ENCODE measurements at places on chromosomes 5 and 9.

DNA sequence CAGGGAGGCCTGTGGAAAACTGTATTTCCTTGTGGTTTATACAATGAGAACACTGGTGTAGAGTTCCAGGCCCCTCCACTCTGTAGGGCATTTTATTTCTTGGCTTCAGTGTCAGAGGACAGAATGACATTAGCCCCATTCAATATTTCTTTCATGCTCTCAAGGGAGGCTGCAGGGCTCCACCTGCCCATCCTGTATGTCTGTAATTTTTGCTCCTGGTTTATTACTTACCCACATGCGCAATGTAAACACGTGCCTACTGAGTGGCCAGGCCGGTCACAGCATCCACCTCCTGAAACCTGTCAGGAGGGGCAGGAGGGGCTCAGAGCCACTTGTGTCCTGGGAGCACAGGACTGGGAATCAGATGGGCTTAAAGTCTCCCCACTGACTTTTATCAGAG, 82.4 kb downstream of the GADD45G start:
- DNase-seq = no peak

DNA sequence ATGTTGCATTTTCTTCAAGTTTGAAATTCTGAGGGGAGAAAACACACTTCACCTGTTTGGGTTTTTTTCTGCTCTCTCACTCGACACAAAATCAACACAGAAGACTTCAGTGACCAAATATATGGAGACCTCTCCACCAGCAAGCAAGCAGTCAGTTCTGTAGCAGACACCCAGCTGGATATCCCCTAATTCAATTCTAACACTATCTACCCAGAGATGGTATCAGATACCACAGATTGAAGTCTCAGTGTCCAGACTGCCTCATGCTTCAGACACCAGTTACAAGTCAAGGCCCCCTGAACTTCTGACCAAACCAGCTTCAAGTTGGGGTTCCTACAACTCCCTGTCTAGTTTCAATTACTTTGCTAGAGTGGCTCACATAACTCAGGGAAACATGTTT, 97.8 kb downstream of the INVS start:
- no peak for DNase-seq

- no peak for DNase-seq
Measured at GRCh38 chr9:133779516-133780403, 41.6 kb upstream of the SARDH start.

DNA sequence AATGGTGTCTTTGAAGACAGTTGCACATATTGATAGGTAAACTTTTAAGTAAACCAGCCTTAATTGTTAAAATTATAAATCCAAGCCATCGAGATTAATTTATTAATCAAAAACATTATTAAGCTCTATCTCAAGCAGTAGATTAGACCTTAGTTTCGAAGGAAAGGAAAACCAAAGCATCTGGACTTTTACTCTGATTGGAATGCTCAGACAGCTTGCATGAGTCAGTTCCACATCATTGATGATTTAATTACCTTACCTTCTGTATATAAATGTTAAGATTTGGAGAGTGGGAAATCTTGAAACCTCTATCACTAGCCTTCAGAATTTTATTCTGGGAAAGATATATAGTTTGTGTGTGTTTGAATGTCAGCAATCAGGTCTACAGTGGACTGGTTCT, 23.9 kb downstream of the DCP2 start:
- no peak for DNase-seq

GRCh38 chr9:111001526-111001925, 36.7 kb downstream of the LPAR1 start:
- DNase-seq = no peak

- DNase-seq = peak; percentile 0
Measured at GRCh38 chr9:75299324-75299723, 211.0 kb downstream of the OSTF1 start.

GRCh38 chr5:9924614-9925013, 294.5 kb upstream of the TAS2R1 start:
- DNase-seq = peak; percentile 98

DNA sequence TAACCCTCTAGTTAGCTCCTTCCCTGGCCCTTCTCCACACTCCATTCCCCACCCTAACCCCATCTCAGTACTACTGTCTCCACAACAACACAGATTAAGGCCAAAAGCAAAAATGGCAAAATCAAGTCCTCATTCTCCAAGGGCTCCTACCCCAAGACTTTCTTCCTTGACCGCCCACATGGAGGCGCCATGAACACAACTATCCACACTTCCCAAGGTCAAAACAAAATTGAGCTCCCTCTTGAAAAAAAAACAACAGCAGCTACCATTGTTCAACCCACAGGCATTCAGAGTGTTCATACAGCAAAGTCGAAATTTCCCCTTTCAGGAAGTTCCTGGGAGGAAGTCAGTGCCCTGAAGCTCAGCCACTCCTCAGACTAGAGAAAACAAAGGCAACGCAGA, 54.4 kb downstream of the GNAQ start:
- peak; percentile 75 for DNase-seq

DNA sequence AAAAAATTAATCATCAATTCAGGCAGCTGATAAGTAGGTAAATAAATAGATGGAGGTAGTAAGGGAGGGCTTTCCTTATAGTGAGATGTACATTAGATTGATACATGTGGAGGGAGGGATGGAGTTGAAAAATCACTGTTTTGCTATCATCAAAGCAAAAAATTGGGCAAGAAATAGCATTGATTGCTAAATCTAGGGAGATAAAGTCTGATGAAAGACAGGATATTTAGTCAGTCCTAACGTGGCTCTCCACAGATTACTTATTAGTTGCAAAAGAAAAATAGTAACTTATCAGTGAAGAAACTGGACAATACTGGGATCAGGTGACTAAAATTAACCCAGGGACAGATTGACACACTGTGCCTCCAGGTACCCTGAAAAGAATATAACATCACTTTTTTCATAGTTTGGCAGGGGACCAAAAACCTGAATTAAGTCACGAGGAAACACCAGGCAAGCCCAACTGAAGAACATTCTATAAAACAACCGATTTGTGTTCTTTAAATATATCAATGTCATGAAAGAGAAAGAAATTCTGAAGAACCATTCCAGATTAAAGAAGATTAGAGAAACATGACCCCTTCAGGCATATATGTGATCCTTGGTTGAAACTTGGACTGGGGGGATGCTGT, 27.1 kb upstream of the GOLPH3 start:
- DNase-seq = peak; percentile 85

DNA sequence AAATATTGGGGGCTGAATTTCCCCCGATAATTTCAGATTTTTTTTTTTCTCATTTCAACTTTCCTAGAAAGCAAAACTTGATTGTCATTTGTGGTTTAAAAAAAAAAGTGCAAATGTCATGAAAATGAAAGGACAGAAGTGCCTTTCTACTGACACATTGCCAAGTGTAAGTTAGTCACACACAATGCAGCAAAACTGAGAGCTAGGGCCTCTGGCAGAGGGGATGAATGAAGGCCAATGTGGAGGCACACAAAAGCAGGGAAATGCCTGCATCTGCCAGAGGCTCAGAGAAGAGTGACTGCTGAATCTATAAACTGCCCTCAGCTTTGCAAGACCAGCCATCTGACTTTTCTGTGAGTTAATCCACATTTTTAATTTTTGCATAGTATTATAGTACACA, 6.8 kb upstream of the IFNA5 start:
- no peak for DNase-seq

- peak; percentile 74 for DNase-seq
Measured at GRCh38 chr5:96209829-96210228, 223.2 kb downstream of the PCSK1 start.

DNA sequence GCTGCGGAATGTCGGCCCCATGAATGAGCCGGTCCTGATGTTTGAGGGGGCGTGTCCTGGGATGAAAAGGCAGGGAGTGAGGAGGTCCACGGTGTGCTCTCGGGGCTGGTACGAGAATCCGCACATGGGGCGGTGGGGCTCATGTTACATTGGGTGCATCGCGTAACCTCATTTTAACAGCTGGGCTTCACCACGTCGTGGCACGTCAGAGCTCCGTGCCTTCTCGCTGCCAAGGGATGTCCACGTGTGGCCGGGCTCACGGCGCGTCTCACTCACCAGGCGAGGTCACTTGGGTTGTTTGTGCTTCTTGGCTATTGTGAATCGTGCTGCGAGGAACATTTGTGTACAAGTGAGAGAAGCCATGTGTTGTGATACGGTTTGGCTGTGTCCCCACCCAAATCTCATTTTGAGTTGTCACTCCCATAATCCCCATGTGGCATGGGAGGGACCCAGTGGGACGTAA, 29.1 kb upstream of the IRX4 start:
- DNase-seq = no peak

- DNase-seq = no peak
Measured at GRCh38 chr5:11104210-11104609, 343.2 kb upstream of the DAP start.

- peak; percentile 17 for DNase-seq
Measured at GRCh38 chr5:62547945-62548630, 30.5 kb upstream of the LRRC70 start.

- no peak for DNase-seq
Measured at GRCh38 chr9:30015073-30015472, 2369.4 kb upstream of the ACO1 start.

DNA sequence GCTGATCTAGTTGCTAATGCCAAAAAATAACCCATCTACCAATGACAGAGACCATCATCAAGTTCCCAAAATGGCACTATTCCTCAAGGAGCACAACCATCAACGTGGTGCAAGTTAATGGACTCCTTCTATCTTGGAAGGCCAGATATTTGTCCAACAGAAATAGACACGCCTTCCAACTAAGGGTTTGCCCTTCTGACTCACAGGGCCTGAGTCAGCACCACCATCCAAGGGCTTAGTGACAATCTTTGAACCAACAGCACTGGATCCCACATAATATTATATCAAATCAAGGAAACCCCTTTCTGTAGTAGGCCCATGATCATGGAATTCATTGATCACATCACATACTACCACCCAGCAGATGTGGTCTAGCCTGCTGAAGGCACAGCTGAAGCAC, 84.3 kb downstream of the MED27 start:
- peak; percentile 39 for DNase-seq

DNA sequence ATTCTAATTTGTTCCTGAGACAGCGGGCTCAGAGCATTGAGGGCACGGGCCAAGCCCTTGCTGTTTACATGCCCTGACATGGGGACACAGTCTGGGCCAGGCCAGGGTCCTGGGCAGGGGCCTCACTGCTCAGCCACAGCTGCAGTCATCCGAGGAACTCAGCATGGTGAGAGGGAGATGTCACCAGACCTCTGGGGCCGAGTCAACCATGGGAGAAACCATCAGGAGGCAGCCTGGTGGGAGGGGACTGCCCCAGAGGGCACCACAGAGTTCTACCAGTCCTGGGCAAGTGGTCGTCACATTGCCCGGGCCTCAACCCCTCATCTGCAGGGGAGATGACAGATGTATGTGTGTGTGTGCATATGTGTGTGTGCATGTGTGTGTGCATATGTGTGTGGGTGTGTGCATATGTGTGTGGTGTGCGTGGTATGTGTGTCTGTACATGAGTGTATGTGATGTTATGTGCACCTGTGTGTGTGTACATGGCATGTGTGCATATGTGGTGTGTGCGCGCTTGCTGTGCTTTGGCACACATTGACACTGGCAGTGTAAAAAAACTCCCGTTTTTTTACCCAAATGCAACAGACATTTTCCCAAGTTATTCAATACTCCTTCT, 42.4 kb upstream of the TMEM250 start:
- DNase-seq = no peak

- DNase-seq = no peak
Measured at GRCh38 chr5:141882594-141883183, 4.5 kb upstream of the PCDH1 start.

- DNase-seq = peak; percentile 97
Measured at GRCh38 chr5:72597456-72597948, 90.3 kb upstream of the ZNF366 start.

DNA sequence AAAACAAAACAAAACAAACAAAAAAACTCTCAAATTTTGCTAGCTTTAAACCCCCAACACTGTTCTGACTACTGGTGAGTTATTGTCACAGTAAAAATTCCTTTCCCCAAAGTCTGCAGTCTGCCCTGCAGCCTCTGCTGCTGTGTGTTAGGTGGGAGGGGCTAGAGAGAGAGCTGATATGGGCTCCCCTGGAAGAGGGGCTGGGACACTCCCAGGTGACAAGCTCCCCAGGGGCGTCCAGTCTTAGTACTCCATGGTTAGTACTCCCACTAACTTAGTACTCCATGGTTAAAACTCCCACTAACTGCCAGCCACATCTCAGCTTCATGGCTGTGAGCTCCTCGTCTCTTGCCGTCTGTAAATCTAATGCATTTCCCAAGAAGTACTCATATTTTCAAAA, 191.9 kb downstream of the FANCC start:
- DNase-seq = no peak

GRCh38 chr9:107896544-107896943, 407.0 kb upstream of the KLF4 start:
- DNase-seq = no peak

DNA sequence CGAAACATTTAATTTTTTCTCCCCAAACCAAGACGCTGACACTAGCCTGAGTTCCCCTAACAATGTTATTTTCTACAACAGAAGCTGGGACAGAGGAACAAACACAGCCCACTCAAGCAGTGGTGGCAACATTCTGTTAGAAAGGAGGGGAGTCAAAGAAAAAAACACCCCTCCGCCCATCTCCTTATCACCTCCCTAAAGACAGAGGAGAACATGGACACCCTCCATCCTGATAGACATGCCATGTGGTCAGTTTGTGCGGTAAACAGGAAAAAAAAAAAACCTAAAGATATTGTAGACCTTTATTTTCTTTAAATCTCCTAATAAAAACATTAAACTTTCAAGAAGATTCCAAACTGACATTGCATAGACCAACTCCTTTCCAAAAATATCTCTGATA, 2.9 kb upstream of the DPM2 start:
- DNase-seq = no peak

DNA sequence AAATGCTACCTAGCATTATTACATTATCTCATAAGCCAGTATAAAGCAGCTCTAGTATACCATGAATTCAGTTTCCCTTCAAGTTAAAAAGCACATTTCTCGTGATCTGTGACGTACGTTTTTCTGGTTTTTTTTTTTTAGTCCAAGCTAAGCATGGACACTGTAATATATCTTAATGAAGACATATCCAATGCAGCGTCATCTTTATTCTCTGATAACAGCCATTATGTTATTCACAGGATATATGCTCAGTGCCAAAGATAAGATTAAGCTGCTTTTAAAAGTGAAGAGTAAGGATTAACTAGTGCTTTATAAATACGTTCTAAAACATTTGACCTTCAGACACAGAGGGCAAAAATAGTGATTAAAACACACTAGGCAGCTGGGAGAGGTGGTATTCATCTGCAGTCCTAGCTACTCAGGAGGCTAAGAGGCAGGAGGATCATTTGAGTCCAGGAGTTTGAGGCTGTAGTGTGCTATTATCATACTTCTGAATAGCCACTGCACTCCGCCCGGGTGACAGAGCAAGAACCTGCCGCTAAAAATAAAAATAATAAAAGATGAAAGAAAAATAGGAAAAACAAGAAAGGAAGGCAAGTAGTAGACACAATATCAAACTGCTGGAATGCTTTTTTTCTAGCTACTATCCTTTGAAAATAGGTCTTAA, 7.7 kb downstream of the CSNK1A1 start:
- peak; percentile 76 for DNase-seq

GRCh38 chr9:37935096-37935495, 31.2 kb upstream of the SLC25A51 start:
- no peak for DNase-seq
